CD4-positive, alpha-beta T cell treated with Interleukin-17A for 4 hours (primary cell): ENCODE measurements at places on chromosomes 13 and 19.

DNA sequence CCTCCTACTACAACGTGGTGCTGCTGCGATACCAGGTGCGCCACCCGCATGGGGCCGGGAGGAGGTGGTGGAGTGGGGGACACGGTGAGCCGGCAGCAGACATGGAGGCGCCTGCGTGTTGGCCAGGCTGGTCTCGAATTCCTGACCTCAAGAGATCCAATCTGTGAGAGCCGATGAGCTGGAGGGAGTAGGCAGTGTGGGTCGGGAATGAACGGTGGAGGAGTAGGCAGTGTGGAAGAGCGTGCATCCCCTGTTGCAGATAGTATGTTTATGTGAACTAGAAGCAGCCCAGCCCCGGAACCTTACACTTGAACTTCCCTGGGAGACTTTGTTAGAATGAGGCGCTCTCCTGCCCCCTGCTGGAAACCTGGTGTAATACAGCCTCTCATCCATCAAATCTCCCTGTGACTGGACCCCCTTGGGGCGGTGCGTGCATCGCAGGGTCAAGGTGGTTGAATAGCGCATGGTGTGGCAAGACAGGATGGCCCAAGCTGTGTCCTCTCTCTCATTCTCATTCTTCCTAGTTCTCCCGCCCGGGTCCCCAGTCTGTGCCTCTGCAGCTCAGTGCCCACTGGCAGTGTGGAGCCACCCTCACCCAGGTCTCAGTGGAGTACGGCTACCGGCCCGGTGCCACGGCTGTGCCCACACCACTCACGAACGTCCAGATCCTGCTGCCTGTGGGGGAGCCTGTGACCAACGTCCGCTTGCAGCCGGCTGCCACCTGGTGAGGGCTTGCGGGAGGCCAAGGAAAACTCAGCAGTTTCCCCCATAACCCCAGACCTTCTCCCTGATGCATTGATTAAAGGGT is 10.5 kb upstream of the B3GNT3 start:
- peak; percentile 86 for DNase-seq

- peak; percentile 76 for DNase-seq
Observed at GRCh38 chr19:3224346-3225168, at the start of gene CELF5. Gene CELF5 (plus strand): TSS chr19:3224661. CDS start chr19:3224740, 79 bp downstream.

DNA sequence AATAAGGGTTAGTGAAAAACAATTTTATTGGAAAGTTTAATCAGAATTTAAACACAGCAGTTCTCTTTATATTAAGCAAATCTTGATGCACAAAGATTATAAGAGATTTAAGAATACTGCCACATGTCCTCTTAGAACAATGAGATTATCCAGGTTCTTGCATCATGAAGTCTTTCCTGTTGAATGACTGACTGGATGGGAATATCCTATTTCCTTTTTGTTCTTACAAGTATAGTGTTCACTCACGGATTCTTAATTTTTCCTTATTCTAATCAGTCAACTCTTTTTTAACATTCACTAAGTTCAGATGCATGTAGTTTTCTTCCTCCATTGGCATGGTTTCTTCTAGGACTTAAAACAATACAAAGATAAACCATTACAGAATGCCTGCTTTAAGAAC is 10.1 kb downstream of the URI1 start:
- DNase-seq, result no peak

- no peak for DNase-seq
Observed at GRCh38 chr13:32737679-32738078, 151.4 kb downstream of the PDS5B start.
